ENCODE measurements at places on chromosomes 2 and 18.

- no peak for DNase-seq
These were observed 219.8 kb downstream of the KLHL29 start for GRCh38 chr2:23604731-23605130.

DNA sequence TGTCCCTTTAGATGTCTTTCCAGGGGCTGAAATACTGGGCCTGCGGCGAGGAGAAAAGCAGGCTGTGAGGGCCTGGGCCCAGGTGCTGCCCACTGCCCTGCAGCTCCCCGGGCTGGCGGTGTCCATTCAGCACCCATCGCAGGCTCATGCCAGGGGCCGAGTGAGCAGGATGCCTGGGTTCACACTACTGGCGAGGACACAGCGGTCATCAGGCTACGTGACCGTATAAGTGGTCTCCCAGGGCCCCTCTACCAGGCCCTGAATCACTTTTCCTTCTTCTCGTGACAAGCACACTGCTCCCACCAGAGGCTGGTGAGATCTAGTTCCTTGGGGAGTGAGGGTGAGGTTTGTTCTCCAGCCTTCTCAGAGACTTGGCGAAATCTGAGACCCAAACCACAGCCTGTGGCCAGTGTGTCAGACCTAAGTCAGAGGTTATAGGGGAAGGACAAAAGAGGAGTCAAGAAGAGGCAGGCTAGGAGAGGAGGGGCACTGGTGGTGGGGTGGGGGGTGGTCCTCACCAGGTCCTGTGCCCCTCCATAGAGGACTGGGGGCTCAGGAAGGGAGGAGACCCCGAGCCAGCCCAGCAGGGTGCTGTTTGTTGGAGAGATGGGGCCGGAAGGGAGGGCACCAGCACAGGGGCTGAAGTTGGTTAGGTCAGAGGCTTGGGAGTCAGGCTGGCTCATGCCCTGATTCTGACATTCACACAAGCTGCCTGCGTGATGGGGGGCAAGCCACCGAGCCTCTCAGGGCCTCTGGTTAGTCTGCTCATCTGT is 6.6 kb upstream of the SEMA4C start:
- DNase-seq: no peak

DNA sequence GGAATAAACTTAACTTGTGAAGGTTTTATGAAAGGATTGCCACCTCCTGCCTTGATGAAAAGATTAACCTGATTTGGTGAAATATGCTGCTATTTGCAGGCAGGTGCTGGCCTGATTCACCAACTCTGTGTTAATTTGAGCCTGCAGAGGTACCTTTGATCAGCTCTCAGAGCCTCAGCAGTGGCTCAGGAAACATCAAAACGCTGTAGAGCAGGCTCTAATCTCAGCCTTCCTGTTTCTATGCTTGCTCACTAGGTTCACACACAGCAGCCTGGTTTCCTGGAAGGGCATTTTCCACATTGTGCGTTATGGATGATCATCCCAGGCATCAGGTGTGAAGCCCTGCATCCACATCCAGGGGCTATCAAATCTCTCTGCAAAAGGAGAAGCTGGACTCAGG is 16.9 kb downstream of the TGIF1 start:
- DNase-seq: no peak

DNA sequence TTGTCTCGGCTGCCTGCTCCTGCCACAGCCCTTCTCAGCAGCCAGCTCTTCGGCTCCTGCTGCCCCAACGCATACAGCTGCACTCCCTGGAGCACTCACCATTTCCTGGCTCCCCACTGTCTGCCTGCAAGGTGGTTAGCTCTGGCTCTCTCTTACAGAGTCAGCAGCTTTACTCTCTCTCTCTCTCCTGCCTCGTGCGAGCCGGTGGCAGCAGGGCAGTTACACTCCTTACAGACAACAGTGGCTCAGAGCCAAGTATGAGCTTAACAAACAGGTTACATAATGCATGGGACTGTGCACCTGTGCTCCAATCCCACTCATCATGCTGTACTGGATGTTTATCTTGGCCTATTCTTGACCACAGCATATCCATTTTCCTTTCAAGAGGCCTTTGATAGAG is 47.4 kb upstream of the DNAJC10 start:
- no peak for DNase-seq

DNA sequence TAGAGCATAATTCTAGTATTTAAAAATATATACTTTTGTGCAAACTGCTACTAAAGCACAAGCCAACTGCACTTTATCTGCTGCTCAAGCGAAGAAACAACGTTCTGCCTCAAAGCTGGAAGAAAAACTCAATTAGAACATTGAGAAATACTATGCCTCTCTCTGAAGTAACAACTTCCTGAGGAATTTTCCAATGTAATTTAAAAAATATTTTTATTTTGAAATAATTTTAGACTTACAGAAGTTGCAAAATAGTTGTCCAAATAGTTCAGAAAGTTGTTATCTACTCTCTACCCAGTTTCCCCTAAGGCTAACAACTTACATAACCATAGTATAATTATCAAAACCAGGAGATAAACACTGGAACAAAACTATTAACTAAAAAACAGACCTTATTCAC is 12.3 kb upstream of the POLI start:
- DNase-seq: peak; percentile 43

DNA sequence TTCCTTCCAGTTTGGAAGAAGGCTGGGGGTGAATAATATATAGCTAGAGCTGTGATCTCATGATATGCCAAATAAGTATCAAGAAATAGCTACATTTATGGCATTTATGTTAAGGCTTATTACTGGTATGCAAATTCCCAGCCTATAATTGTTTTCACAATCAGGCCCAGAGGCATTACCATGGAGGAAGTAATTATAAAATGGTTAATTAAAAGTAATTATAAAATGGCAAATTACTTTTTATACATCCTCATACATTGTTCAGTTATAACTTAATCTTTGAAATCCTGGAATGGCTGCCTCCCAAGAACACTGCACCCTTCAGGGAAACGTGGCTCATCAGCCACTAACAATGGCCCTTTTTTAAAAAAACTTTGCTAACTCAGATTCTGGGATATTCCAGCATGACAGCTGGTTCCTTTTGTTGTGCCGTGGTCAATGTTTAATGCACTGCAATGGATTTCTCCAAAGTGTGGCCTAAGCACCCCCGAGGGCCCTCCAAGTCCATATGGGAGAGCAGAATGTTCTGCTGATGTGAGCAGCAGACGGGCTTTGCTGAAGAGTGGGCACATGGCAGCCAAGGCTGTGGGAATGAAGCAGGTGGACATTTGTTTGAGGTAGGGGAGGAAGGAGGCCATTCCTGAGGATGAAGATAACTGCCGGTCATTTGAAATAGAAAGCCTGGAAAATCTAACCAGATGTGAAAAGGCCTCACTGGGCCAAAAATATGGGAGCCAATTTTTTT is 483.5 kb upstream of the GCFC2 start:
- no peak for DNase-seq

GRCh38 chr2:2056531-2056930 is 274.5 kb downstream of the MYT1L start:
- no peak for DNase-seq

DNA sequence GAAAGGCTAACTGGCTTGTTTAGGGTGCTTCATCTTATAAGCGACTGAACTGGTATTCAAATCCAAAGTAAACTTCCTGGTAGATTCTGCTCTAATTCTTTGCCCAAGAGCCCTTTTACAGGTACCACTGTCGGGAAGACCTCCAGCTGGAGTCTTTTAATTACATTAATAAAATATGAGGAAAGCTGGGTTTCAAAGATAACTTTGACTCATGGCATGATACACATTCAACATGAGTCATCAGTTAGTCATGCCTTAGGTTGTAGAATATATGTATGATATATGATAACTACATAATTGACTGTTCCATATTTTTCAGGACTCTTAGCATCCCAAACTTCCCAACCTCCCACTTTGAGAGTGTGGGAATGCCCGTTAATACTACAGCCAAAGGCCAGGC is 32.3 kb downstream of the ZCCHC2 start:
- peak; percentile 40 for DNase-seq

GRCh38 chr2:167987558-167987957 is 259.8 kb downstream of the STK39 start:
- no peak for DNase-seq

GRCh38 chr2:145303536-145303935 is 783.6 kb upstream of the ZEB2 start:
- DNase-seq: no peak

DNA sequence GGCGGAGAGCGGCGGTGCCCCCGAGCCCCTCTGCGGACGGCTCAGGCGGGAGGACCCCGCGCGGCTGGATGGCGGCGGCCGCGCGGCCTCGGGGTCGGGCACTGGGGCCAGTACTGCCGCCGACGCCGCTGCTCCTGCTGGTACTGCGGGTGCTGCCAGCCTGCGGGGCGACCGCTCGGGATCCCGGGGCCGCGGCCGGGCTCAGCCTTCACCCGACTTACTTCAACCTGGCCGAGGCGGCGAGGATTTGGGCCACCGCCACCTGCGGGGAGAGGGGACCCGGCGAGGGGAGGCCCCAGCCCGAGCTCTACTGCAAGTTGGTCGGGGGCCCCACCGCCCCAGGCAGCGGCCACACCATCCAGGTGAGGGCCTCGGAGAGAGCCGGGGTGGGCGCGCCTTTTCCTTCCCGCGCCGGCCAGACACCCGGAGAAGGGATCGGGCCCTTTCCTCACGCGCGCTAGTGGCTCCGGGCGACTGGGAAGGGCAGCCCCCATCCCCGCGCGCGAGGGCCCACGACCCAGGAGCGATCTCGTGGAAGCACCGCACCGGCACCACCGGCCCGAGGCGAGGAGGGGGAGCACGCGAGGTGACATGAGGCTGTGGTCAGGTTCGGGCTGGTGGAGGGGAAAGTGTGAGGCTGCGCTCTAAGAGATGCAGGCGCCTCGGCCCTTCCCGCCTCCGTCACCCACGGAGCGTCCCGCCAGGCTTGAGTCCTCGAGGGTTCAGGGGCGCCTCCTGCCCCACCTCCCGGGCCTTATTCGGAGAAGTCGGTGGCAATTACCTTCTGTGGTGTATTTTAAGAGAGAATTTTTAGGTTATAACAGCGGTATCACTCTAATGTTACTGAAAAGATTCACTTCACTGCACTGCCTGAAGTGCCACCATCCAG is 607 bp downstream of the LAMA3 start:
- no peak for DNase-seq

- peak; percentile 67 for DNase-seq
These were observed 33.0 kb upstream of the ACAA2 start for GRCh38 chr18:49846361-49846662.

- peak; percentile 25 for DNase-seq
These were observed 61.3 kb downstream of the NEDD4L start for GRCh38 chr18:58105206-58105887.

DNA sequence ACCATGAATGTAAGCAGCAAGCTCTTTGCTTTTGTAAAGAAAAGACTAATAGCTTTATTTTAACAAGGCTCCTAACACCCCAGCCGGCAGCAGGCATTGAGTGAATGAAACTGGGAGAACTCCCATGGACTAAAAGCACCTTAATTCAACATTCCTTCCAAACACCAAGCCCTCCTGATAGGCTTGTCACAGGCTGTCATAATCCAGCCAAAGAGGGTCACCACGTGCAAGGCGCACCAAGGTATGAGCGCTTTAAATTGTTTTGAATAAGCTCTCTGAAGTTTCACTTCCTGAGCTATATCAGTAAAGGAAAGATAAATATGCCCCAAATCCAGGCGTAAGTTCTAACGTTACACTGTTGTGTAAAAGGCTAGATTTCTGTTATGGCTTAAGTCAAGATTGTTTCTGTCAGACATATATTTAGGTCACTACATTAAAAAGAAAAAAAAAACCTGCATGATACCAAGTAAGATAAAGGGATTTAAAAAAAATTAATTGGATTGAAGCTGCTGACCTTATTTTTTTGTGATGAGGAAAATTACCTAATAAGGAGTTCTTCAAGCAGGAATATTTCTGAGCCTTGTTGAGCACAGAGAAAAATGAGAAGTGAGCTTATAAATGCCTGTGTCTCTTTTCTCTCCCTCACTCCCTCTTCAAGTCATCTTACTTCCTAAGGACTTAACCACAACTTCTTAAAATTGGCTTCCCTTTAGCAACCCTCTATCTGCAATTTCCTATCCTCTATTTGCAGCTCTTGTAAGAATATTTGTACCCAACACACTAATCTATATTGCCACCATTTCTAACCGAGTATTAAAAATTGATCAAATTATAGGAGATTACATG is 136.1 kb upstream of the NRP2 start:
- peak; percentile 24 for DNase-seq

DNA sequence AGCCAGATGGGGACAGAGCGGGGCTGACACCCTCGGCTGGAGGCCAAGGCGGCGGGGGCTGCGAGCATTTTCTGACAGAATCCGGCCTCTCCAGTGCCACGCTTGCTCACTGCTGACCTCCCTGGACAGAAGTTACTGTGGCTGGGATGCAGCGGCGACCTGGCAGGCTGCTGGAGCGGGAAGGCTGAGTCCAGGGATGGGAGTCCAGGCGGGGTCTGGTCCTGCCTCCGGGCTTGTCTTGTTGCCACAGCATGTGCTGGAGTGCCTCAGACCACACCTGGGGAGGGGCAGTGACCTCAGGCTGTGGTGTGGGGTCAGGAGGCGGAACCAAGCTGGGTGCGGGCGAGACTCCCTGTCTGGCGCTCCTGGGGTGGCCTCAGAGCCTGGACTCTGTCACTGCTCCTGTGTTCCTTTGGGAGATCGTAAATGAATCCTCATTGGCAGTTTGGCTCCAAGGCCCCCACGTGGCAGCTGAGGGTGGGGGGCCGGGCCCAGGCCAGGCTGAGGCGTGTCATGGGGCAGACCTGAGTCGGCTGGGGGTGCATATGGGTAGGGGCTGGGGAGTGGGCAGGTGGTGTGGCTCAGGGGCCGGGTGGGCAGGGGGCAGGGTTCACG is 5.5 kb downstream of the BOK start:
- DNase-seq: no peak

DNA sequence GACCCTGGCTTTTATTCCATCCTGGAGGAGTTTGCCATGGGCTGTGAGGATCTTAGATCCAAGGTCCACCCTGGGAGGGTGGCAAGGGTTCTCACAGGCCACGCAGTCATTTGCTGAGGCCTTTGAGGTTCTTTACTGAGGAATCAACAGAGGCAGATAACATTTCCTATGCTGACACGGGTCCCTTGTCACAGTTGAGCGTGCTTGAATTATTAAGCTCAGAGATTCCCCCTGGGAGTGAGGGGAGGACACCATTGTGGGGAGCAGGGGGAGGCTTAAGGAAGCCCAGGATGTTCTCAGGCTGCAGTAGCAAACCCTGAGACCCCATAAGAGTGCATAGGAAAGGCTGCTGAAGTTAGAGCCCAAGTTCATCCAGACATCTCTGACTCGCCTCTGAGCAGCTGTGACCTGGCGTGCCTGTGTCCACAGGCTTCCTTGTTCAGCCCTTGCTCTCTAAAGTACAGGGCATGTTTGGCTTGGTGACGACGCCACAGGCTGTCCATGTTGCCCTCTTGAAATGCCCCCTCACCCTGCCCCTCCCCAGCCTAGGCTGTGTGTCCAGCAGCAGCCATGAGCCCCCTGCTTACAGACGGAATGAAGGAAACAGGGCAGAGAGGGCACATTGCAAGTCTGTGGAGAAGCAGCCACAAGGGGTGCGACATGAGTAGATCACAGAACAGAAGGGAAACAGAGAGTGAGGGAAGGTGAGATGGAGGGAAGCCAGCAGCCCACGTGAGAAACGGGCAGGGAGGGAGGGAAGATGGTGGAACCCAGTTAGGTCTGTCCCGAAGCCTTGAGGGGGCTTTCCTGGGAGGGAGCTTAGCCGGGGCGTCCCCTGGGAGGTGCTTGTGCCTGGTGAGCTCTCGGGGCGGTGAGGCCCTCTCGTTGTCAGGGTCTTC is 34.0 kb downstream of the NAPG start:
- no peak for DNase-seq

Data from EH (cell line).